Astrocyte (in vitro differentiated cells and primary cell): ENCODE measurements at places on chromosomes 1 and 21. TPM values are rescaled to one million over a fixed set of nuclear protein-coding genes. Genes with fewer than 3 reads are reported as not detected.

DNA sequence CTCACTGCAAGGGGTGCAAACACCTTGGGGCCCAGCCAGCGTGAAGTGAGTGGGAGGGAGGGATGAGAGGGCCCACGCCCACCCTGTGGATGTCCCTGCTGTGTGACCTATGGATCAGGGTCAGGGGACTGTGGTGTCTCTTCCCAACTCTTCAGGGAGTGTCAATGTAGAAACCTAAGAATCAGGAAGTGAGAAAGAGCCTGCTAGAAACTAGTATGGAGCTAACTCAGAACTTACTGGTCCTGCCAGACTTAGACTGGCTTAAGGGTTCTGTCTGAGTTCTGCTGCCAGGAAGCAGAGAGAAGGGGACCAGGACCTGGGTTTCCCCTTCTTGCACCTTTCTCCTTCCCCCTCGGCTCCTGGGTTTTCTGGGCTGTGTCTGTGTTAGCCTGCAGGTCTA is 1.8 kb upstream of the IL10 start:
- no peak overlapping the region for H3K4me3 ChIP-seq
- H3K27me3 ChIP-seq = peaks cover 51% of the 10 kb centered on the region
- H3K36me3 ChIP-seq = no peaks in the 10 kb centered on the region
- no peak overlapping the region for H3K27ac ChIP-seq
- DNase-seq = no peak

The C1orf226 gene
- 0.73 and 0.89 TPM in 2 replicates for total RNA-seq

The LYPD8 gene
- total RNA-seq = not detected in 2 replicates

DNA sequence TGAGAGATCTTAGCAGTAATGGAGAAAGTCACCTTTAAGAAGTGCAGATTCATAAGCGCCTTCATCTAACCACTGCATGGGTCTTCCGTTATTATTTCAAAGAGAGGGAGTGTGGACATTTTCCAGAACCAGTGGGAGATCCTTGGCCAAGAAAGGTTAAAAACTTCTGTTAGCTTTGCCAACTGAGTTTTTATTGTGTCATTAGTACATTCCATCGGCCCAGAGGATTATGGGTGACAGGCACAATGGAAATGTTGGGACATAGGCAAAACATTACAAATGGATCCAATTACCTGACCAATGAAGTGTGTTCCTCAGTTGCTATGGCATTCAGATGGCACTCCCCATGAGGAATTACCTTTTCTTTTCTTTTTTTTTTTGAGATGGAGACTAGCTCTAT is 115.5 kb downstream of the PPIAL4G start:
- no peaks in the 10 kb centered on the region for H3K36me3 ChIP-seq
- H3K27ac ChIP-seq = no peak overlapping the region
- no peak overlapping the region for H3K4me3 ChIP-seq
- peaks cover 16% of the 10 kb centered on the region for H3K4me1 ChIP-seq
- no peaks in the 10 kb centered on the region for H3K27me3 ChIP-seq
- no peak for DNase-seq

The EPS15 gene
- total RNA-seq = 66.6 and 70.6 TPM in 2 replicates

GRCh38 chr1:88169139-88169538 is 514.9 kb upstream of the PKN2 start:
- peaks cover 3% of the 10 kb centered on the region for H3K27me3 ChIP-seq
- no peak for DNase-seq
- no peaks in the 10 kb centered on the region for H3K36me3 ChIP-seq
- no peaks in the 10 kb centered on the region for H3K4me1 ChIP-seq
- H3K27ac ChIP-seq = no peak overlapping the region

The SELENOF gene
- 193 and 204 TPM in 2 replicates for total RNA-seq

DNA sequence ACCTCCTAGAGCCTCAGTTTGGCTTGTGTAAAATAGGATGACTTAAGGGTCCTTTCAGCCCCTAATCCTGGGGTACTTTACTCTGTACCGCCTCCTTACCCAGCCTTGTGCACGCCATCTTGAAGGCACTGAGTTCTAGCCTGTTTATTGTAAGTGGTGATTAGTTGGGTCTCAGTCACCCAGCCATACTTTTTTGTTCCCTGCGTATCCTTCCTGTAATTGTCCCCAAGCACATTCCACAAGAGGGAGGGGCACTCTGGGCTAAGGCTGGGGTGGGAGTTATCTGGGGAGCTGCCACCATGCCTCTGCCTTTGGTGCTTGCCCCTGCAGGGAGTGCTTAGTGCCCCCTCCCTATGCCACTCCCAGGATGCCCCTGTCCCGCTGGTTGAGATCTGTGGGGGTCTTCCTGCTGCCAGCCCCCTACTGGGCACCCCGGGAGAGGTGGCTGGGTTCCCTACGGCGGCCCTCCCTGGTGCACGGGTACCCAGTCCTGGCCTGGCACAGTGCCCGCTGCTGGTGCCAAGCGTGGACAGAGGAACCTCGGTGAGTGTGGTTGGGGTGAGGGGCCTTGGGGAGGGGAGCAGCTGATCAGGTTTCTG is 856 bp downstream of the FDPS start:
- H3K27me3 ChIP-seq = no peaks in the 10 kb centered on the region
- peak overlapping the region; percentile 94 for H3K4me3 ChIP-seq
- peaks cover 8% of the 10 kb centered on the region for H3K4me1 ChIP-seq
- peak overlapping the region; percentile 81 for H3K27ac ChIP-seq

The BLACAT1 gene
- total RNA-seq = 2.2 and 2.3 TPM in 2 replicates

DNA sequence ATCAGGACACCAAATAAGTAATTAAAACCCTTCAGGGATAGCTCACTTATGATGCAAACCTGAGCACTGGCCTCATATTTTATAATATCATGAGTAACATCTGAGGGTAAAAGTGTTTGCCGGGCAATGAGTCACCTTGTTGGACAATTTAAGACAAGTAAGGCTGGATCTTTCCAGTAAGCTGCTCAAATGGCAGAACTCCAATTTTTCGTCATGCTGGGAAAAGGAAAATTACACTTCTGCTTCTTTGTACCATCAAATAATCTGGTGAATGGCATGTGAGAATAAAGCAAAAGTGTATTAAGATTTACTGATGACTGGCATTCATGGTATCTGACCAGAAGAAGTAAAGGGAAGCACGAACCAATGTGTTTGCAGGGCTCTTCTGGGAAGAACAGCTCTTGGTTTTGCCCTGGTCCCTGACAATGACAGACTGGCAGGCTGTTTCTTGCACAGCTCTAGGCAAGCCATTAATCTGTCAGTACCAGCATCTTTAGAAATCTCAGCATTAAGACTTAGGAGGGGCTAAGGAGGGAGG is 392.2 kb downstream of the VAV3 start:
- peak overlapping the region; percentile 3 for H3K4me3 ChIP-seq
- H3K4me1 ChIP-seq = peaks cover 3% of the 10 kb centered on the region
- H3K27me3 ChIP-seq = no peaks in the 10 kb centered on the region
- H3K36me3 ChIP-seq = no peaks in the 10 kb centered on the region
- DNase-seq = peak; percentile 87
- no peak overlapping the region for H3K27ac ChIP-seq

DNA sequence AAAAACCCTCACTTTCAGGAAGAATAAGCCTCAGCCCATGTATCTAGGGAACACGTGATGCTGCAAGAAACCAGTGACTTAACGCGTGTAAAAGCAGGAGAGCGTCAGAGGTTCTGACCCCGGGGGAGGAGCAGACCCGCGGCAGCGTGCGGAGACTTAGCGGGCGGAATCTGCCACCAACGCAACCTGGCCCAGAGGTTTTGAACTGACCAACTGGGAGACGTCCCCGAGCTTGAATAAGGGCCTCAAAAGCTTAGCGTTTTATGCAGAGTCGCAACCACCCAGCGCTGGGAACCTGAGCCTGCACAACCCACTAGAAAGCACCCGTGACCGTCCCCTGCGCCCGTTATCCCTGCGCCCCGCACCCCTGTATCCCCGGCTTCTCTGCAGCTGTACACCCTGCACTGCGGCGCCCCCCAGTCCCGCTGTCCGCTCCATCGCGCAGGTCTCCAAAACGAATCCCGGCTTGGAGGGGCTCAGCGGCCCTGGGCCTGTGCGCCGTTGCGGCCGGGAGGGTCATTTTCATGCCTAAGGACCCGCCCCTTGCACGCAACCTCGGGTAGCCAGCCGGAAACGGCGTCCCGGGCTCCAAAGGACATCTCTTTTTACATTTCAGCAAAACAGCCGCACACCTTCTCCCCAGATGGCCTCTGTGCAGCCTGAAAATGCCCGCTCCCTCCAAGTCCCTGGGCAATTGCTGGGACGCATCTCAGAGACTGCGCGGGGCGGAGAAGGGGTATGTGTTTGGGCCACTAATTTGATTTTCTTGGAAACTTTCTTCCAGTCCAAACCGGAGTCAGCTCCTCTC is 29.4 kb upstream of the TRIM17 start:
- peak overlapping the region; percentile 54 for H3K4me3 ChIP-seq
- H3K27ac ChIP-seq = no peak overlapping the region
- DNase-seq = peak; percentile 31
- no peaks in the 10 kb centered on the region for H3K36me3 ChIP-seq
- peaks cover 36% of the 10 kb centered on the region for H3K27me3 ChIP-seq

The WNT3A gene
- not detected in 2 replicates for total RNA-seq

DNA sequence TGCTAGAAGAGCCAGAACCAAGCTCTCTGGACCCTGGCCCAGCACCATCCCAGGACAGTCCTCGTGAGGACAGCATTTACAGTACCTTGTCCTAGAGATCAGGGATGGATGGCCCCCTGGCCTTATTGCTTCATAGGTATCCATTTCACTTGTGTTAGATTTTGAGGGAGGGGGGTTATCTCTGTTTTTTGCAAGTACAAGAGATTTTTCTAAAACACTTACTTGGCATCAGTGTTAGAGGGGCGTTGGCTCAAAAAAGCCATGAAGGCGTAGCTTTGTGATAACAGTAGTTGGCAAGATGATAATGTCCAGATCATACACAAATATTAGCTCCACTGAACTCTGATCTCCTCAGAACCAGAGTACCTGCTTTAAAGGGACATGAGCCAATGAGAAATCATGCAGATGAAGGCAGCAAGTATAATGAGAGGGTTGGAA is 5.8 kb upstream of the ATP1B1 start:
- no peak overlapping the region for H3K27ac ChIP-seq
- H3K4me3 ChIP-seq = no peak overlapping the region
- H3K36me3 ChIP-seq = no peaks in the 10 kb centered on the region
- H3K4me1 ChIP-seq = peaks cover 20% of the 10 kb centered on the region

DNA sequence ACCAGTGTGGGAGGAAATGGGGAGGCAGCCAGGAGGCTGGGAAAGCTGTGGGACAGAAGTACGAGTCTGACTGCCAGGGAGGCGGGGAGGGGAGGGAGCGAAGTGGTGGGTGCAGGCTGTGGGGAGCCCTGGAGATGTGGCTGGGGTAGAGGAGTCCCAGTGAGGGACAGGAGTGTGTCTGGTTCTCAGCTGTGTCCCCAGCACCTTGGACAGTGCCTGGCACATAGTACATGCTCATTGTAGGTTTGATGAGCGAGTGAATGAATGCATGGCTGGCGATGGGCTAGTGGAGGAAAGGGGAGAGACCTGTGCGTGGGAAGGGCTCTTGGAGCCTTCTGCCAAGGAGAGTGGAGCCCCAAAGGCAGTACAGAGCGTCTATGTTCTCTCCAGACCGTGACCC is 104.1 kb downstream of the SIK1 start:
- H3K36me3 ChIP-seq = no peaks in the 10 kb centered on the region
- H3K27me3 ChIP-seq = peaks cover 3% of the 10 kb centered on the region
- no peak overlapping the region for H3K4me3 ChIP-seq
- H3K27ac ChIP-seq = no peak overlapping the region

The LORICRIN gene
- not detected in 2 replicates for total RNA-seq

The LHX8 gene
- 0.48 and 0.52 TPM in 2 replicates for total RNA-seq

- H3K27me3 ChIP-seq = no peaks in the 10 kb centered on the region
- no peak for DNase-seq
- H3K4me3 ChIP-seq = no peak overlapping the region
- no peak overlapping the region for H3K27ac ChIP-seq
- no peaks in the 10 kb centered on the region for H3K36me3 ChIP-seq
Measured at GRCh38 chr1:91098299-91098906, 76.6 kb upstream of the ZNF644 start.

- H3K27ac ChIP-seq = no peak overlapping the region
- no peaks in the 10 kb centered on the region for H3K4me1 ChIP-seq
- H3K36me3 ChIP-seq = no peaks in the 10 kb centered on the region
- no peak for DNase-seq
- H3K27me3 ChIP-seq = no peaks in the 10 kb centered on the region
Measured at GRCh38 chr1:243454328-243454997, 198.6 kb downstream of the SDCCAG8 start.

The FBXO2 gene
- 54.9 and 64.0 TPM in 2 replicates for total RNA-seq

DNA sequence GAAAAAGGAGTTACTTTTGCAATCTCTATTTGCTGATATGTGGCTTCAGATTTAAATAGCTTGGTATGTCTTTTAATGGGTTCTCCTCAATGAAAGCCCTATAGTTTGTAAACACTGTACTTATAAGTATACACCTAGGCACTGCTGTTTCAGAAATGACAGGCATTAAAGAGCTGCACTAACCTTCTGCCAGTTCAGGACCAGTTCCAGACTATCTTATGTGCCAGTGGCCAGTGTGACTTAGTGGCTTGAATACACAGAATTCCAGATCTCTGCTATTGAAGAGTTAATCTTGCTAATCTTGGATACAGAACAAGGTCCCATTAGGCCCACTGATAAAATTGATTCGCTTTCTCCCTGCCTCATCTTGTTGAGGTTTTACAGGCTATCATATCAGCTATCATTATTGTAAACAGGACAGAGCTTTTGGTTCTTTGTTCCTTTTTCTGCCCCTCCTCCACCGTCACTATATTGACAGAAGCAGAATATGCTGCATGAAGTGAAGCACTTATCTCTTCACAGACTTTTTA is 337.5 kb downstream of the LRRIQ3 start:
- no peak for DNase-seq
- H3K4me3 ChIP-seq = no peak overlapping the region
- no peaks in the 10 kb centered on the region for H3K4me1 ChIP-seq

GRCh38 chr21:26965907-26966581 is 844 bp downstream of the ADAMTS5 start:
- H3K27ac ChIP-seq = no peak overlapping the region
- no peaks in the 10 kb centered on the region for H3K36me3 ChIP-seq
- DNase-seq = no peak
- H3K27me3 ChIP-seq = peaks cover 15% of the 10 kb centered on the region
- H3K4me3 ChIP-seq = peak overlapping the region; percentile 66
- H3K4me1 ChIP-seq = peaks cover 4% of the 10 kb centered on the region

DNA sequence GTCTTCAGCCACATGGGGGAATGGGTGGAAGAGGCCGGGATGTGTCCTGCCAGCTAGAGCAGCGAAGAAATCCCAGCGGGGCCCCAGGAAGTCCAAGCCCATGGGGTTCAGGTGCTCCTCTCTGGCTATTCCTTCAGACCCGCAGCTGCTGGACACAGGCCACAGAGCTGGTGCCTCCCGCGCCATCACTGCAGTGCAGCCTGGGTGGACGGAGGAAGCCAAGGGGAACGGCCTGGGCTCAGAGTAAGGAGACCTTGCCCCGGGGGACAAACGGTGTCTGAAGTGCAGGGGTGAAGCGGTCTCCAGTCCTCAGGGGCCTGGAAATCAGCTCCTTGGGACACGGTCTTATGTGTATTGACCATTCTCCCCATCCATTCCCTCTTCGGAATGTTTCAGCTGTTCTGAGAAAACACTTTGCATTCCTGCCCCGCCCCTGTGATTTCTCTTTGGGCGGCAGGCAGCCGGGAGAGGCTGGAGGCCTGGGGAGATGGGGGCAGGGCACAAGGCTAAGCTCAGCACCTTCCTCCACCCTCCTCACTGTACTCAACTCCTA is 18.4 kb downstream of the MTHFR start:
- peaks cover 29% of the 10 kb centered on the region for H3K4me1 ChIP-seq
- no peak overlapping the region for H3K27ac ChIP-seq
- H3K36me3 ChIP-seq = no peaks in the 10 kb centered on the region
- H3K27me3 ChIP-seq = no peaks in the 10 kb centered on the region

GRCh38 chr1:33195556-33195955 is 13.7 kb upstream of the TRIM62 start:
- no peaks in the 10 kb centered on the region for H3K4me1 ChIP-seq
- H3K27ac ChIP-seq = no peak overlapping the region
- no peak overlapping the region for H3K4me3 ChIP-seq
- H3K27me3 ChIP-seq = peaks cover 6% of the 10 kb centered on the region

GRCh38 chr1:96721053-96721415 is 550 bp upstream of the PTBP2 start:
- H3K27ac ChIP-seq = peak overlapping the region; percentile 99
- DNase-seq = peak; percentile 35
- H3K27me3 ChIP-seq = no peaks in the 10 kb centered on the region
- peaks cover 4% of the 10 kb centered on the region for H3K4me1 ChIP-seq
- peaks cover 3% of the 10 kb centered on the region for H3K36me3 ChIP-seq

The NGF gene
- 12.5 and 12.9 TPM in 2 replicates for total RNA-seq
